ENCODE measurements at places on chromosomes 7 and 10.

GRCh38 chr10:12380999-12381398 lies 31.7 kb downstream of the CAMK1D start:
- no peak for DNase-seq

GRCh38 chr7:44259547-44260457 lies 59.0 kb downstream of the YKT6 start:
- peak; percentile 77 for DNase-seq

DNA sequence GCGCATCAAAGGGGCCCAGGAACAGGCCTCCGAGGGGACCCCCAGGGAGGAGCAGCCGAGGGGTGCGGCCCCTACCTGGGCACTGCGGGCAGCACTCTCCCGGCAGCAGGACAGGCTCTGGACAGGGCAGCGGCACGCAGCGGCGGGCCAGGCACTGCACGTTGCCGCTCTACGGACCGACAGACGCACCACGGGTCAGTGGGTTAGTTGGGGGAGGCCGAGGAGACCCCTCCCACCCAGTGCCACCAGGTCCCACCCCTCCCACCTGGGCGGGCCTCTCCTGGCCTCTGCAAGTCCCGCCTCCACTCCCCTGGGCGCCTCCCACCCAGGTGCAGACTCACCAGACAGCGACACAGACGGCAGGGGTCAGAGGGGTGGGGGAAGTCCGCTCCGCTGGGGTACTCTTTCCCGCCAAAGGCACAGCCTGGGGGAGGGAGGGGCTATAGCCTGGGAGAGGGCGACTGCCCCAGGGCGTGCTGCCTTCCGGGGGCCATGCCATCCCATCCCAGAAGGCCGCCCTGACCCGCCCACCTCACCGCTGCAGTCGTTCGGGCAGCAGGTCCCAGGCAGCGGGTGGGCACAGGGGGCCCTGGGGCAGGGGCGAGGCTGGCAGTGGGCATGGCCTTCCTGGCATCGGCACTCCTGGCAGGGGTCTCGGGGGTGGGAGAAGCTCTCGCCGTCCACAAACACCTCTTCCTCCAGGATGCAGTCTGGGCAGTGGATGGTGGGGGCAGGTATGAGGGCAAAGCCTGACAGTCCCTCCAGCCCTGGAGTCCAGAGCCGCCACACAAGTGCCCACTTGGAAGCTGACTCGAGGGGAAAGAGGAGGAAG lies 19.2 kb downstream of the KCP start:
- DNase-seq = no peak

DNA sequence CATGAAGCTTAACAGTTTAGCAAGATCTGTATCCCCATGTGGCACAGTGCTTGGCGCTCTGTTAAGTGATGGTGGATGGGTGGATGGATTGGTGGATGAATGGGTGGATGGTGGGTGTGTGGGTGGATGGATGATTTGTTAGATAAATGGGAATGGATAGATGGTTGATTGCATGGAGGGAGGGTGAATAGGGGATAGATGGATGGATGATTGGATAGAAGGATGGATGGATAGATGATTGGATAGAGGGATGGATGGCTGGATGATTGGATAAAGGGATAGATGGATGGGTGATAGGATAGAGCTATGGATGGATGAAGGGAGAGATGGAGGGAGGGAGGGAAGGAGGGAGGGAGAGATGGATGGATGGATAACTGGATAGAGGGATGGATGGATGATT lies 229.7 kb downstream of the CUX1 start:
- no peak for DNase-seq

DNA sequence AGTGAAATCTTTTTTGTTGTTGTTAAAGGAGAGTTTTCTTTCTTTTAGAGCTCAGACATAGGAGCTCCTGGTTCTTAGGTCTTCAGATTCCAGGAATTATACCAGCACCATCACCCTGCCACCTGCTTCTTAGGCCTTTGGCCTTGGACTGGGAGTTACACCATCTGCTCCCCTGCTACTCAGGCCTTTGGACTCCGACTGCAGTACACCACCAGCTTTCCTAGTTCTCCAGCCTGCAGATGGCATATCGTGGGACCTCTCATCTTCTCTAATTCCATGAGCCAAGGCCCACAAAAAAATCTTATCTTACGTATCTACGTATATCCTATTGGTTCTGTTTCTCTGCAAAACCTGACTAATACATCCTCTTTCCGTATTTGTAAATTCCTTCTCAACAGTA lies 5.1 kb upstream of the TACC2 start:
- no peak for DNase-seq
